ENCODE measurements at places on chromosomes 2 and 18. TPM values are rescaled to one million over a fixed set of nuclear protein-coding genes. Genes with fewer than 3 reads are reported as not detected.

DNA sequence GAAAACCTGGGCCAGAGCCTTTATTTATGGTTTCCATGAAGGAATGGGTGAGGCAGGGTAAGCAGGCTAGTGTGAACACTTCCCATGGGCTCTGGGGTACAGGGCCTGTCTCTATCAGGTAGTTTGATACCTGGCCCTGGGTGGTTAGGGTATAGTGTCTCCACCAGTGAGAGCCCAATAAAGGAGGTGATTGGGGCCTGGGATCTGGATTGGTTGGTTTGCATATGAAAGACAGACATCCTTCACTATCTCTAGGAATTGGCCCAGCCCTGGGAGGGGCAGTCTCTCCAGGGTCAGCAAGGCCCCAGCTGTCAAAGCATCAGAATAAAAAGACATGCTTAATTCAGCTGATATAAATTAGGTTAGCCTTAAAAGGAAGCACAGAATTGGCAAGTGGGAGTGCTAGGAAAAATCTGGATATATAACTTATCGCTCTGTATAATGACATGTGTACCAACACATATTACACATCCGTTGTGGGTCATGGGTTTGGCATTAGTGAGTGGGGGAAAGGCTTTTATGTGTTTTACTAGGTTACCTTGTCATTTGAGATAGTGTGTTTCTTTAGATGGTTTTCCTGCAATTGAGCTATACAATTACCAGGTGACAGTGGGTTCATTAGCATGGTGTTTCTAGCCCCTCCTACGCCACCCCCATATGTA is 18.5 kb upstream of the TMEM178A start:
- DNase-seq: peak; percentile 57

DNA sequence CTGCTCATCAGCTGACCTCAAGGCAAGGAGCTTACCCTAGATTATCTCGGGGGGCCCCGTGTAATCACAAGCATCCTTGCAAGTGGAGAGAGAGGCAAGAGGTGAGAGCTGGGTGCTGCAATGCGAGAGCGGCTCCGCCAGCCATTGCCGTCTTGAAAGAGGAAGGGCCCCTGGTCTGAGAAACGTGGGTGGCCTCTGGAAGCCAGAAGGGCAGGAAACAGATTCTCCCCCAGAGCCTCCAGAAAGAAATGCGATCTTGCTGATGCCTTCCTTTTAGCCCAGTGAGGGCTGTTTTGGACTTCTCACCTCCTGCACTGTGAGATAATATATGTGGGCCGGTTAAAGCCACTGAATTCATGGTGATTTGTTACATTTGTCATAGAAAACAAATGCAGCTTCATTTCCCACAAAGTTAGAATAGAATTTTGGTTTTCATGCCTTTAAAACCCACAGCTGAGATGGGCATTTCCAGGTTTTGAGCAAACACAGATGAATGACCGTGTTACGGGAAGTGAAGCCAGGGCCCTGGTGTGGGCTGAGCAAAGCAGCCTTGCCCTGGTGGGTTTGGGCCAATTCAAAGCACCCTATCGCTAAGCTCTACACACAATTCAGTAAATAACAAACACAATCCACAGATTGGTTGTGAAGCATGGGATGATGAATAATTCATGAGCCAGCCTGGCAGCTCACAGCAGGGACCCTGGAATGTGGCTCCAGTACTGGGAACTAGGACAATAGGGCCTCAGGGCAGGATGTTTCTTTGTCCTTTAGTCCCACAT is 319.9 kb upstream of the HS6ST1 start:
- DNase-seq: peak; percentile 96

Gene PCARE
- 0.09 TPM for total RNA-seq

DNA sequence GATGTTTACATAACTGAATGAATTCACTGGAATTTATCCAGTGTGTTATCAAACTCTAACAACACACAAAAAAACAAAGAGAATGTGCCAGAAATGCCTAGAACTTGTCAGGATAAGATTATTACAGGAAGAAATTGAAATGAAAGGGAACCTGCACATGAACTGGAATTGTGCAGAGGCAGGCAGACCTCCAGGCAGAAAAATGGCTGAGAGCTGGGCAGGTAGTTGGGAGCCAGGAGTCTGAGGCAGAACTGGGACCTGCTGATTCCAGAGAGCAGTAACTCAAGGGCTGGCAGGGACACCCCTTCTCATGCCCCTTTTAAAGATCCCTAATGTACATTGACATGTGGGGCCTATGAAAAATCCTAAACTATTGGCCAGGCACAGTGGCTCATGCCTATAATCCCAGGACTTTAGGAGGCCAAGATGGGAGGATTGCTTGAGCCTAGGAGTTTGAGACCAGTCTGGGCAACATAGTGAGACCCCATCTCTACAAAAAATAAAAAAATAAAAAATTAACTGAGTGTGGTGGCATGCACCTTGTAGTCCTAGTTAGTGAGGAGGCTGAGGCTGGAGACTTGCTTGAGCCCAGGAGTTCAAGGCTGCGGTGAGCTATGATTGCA is 674 bp upstream of the SP110 start:
- no peak for DNase-seq

- no peak for DNase-seq
Observed at GRCh38 chr2:70548233-70548632, 5.4 kb downstream of the TGFA start.

DNA sequence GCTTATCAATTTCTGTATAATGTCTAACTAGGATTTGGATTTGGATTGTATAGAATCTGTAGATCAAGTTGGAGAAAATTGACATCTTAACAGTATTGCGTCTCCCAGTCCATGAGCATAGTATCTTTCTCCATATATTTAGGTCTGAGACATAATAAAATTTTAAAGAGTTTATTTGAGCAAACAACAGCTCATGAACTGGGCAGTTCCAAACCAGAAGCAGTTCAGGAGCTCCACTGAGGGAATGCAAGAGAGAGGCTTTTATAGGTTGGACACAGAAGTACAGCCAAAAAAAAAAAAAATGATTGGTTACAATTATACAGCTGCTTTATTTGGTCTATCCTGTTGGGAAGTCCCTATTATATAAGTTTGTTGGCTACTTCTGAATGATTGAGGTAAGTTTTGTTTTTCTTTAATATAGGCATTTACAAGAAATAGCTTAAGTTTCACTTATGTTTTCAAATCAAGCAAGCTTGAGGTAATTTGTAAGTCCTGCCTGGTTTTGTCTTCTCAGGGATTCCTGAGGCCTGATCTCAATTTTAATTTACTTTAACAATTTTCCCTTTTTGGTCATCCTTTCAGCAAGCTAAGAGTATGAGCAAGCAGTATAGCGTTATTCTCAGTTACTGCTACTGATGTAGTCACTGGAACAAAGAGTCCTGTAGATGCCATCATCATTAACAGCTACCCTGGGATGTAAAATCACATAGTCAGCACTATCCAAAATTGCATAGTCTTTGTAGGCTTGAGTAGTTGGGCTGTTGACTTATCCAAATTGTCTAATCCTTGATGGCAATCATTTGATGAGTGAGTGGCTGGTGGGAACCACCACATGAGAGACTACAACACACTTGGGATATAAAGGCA is 27.5 kb upstream of the RUFY4 start:
- no peak for DNase-seq

Data from endodermal cell (in vitro differentiated cells).